ENCODE measurements at places on chromosomes 2 and 18.

GRCh38 chr2:13607139-13607538 is 890.4 kb downstream of the TRIB2 start:
- no peak for DNase-seq

- DNase-seq, result no peak
Measured at GRCh38 chr18:11689669-11690565, 853 bp downstream of the GNAL start.

DNA sequence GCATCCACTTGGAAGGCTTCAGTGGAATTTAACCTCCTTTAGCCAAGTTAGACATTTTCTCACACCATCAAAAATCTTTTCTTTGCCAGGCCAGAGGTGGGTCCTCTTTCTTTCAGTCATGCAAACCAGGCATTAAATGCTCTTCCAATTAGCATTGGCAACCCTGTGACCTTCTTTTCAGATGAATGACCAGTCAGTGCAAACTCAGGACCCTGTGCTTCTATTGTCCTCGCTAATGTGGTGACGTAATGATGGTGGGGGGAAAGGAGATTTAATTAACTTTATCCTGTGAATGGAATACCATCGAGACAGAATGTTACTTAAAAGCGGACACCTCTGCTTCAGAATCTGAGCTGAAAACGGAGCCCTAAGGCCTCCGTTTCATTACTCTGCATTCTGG is 23.2 kb upstream of the STPG4 start:
- no peak for DNase-seq

DNA sequence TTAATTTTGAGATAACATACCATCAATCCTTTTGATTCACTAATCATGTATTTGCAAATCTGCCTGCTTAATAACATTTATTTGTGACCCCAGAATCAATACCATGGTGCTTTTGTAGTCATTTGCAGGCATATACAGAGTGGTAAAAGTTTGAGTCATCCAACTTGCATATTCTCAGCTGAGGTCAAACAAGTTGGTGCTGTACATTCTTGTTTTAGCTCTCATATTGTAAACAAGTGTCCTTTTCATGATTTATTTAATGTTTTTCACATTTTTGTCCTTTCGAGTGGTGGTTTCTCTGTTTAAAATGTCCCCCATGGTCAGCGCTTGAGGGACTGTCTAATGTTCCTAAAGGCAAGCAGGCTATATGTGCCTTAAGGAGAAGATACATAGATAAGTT is 17.5 kb downstream of the RAB27B start:
- DNase-seq, result no peak

DNA sequence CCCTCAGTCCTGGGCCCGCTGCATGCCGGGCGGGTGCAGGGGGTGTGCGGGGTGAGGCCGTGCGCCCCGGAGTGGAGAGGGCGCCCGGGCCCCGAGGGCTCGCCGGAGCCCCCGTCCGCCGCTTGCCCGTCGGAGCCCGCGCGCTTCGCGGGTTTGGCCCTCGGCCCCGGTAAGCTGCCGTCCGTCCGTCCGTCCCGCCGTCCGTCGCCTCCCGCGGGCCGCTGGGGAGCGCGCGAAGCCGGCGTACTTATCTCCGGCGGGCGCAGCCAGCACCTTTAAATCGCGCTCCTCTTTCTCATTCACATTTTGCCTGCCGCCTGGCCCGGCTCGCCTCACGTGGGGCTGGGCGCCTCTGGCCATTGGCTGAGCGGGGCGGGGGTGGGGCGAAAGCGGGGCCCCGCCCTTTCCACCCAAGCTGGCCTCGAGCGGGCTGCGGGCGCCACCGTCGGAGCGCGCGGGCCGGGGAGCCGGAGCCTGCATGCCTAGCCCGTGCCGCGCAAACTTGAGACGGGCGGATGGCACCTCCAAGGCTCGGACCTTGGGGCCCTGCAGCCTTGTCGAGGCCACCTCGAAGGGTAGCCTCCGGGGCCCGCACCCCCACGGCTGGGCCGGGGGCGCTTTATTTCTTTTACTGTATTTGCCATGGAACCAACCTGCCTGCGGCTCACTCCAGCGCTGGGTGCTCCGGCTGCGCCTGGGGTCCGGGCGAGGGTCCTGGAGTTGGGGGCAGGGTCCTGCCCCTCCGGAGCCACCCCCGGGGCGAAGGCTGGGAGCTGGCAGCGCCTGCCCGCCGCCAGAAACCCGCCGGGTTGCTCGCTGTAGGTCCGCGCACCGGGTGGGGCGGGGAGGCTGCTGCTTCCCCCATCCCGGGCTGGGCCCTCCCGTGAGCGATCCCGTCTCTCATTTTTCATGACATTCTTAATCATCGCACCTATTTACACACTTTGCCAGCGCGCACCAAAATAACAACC is at the start of gene GBX2:
Gene GBX2, minus strand, starts transcription at position 277 of the 971 bp plus-strand sequence. CDS start 415 bp downstream, outside the sequence.
- DNase-seq, result no peak

DNA sequence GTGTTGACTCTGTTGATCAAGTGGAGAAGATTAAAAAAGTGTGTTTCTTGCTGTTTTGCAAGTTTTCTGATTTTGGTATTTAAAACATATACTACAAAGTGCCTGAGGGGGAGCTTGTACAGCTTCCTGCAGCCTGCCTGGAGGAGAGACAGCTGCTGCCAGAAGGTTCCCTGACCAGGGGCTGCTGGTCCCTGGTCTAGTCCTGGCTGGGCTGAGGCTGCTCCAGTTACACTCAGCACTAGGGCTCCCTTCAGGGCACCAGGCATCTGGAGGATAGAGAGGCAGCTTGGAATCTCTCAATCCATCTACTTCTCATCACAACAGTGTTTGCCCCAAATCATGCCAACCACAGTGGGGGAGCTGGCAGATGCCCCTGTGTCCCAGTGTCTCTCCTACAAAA is 4.8 kb downstream of the MC2R start:
- no peak for DNase-seq

DNA sequence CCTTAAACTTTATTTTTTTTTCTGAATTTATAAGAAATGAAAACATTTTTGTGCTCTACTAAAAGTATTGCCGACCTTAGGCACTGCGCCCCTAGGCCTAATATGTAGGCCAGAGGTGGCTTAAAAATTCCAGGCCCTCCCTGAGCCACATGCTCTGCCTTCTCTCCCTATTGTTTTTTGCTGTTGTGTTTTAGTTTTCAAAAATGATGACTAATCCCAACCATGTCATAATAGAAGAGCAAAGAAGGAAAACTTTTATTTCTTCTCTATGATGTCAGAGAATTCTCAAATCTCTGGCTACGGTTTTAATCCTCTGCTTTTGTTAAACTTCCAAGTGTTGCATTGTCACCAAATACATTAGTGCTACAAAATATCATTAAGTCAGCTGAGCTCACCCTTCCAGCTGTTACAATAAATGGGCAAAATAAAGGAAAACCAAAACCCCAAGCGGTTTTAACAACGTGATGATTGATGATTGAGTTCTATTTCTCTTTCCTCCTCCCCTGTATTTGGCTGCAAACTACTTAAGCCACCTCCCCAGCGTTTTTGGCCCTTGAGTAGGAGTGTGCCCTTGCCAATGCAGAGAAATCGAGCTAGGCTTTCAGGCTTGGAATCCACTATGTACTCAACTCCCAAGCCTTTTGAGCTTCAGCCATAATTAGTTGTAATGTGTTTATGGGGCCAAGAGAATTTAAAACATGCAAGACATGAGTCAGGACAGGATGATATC is 163.5 kb upstream of the POU3F3 start:
- no peak for DNase-seq

DNA sequence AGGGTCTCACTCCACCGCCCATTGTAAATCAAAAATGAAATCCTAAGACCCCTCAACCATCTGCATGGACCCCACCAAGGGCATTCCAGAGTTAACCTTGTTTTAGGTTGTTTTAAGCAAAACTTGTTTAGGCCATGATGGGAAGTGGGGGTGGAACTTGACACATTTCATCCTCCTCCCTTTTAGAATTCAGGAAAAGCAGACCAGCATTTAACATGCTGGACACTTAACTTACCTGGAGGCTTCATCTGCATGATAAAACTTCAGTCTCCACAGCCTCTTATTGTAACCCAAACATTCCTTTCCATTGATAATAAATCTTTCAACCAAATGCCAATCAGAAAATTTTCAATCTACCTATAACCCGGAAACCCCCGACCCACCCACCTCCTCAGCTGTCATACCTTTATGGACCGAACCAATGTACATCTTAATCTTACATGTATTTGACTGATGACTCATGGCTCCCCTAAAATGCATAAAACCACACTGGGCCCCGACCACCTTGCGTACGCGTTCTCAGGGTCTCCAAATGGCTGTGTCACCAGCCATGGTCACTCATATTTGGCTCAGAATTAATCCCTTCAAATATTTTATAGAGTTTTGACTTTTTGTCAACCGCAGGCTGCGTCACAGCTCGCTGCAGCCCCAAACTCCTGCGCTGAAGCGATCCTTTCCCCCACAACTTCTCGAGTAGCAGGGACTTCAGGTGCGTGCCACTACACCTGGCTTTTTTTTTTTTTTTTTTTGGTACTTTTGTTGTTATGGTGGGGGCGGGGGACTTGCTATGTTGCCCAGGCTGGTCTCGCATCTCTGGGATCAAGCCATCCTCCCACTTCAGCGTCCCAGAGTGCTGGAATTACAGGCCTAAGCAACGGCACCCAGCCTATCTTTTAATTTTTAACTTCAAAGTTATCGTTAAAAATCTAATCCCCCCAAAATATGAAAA is 917 bp downstream of the MPPE1 start:
- no peak for DNase-seq

DNA sequence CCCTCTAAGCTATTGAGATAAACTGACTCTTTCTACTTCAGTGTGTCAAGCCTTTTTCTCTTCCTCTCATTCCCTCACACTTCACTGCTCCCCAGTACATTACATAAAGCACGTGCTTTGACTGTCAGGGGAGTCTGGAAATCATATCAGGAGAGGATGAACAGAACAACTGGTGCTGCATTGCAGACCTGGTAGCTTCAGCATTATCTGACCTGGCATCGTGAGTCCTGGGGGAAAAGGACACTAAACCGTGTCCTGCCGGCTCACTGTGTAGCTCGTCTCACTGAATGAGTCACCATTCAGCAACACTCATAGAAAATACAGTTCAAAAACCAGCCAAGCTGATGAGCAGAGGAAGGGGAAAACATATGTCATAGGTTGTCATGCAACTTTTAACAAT is 108.5 kb upstream of the UNC80 start:
- DNase-seq, result no peak

Data from AML-193 (cell line).